Stimulated activated CD8-positive, alpha-beta memory T cell treated with anti-CD3 and anti-CD28 coated beads, Interleukin-7, amount 100 ng/mL, for 1 hour (primary cell): ENCODE measurements at places on chromosomes 4 and X.

GRCh38 chrX:50565718-50566117, 95.1 kb upstream of the DGKK start:
- no peak for DNase-seq

GRCh38 chrX:13005661-13006473, 31.0 kb downstream of the TMSB4X start:
- DNase-seq, result no peak

GRCh38 chr4:148425327-148426110, 16.7 kb downstream of the NR3C2 start:
- no peak for DNase-seq

- DNase-seq, result no peak
Observed at GRCh38 chr4:116925900-116926457, 159.4 kb downstream of the TRAM1L1 start.

GRCh38 chrX:48487362-48487798, 11.4 kb downstream of the FTSJ1 start:
- no peak for DNase-seq

- no peak for DNase-seq
Observed at GRCh38 chrX:119399772-119400101, 601 bp downstream of the SLC25A43 start.

DNA sequence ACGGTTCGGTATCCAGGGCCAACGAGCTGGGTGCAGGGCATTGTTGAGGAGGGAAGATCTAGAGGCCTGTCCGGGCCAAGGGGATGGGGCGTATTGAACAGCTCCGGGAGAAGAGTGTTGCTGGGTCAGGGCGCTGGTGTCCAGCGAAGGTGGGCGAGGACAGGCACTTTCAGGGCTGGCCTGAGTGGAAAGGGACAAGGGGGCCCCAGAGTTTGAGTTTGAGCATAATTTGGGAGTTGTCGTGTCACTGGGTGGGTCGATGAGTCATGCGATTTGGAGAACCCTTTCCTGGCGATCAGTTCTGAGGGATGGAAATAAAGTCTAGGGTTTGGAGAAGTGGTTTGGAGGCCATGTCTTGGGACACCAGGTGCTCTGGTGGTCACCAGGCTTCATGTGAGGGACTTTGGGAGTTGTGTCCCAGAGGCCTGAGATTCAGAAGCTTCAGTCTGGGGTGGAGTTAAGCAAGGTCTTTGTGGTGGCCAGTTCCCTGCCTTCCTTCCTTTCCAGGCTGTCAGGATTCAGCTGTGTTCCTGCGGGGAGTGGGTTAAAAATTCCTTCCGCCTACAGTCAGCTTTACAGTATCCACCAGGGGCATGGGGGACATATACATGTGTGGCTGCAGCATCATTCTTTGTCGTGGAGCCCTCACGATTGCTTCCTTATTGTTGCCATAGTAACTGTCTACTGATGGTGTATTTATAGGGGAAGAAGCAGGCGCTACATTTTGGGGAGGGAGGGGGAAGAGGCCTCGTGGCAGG, 504 bp downstream of the PRRG3 start:
- DNase-seq, result no peak

DNA sequence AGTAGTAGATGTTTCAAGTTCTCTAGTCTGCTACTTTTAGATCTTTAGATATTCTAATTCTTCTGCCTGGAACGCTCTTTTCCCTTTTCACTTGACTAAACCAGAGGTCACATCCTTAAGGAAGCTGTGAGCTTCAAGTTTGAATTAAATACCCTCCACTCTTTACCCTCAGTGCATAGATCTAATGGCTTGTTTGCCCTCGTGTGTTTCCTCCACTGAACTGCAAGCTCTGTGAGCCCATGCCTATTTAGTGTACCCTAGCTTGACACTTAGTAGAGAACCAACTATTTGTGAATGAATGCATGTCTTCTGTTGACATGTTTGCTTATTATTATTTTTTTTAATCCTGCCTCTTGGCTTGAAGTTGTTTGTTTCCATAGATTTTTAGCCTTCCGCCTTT, 138.3 kb downstream of the PDE5A start:
- no peak for DNase-seq
